ENCODE measurements at places on chromosomes 1 and 21. TPM values are rescaled to one million over a fixed set of nuclear protein-coding genes. Genes with fewer than 3 reads are reported as not detected.

The MTMR11 gene
- total RNA-seq: 18.4 TPM

The HCRTR1 gene
- total RNA-seq: not detected

The TCHHL1 gene
- total RNA-seq: not detected

The CATSPERE gene
- 1.5 TPM for total RNA-seq

The WNT3A gene
- not detected for total RNA-seq

The PRRC2C gene
- 116 TPM for total RNA-seq

The SPATA45 gene
- not detected for total RNA-seq

The GJB3 gene
- total RNA-seq: not detected

The OR14K1 gene
- total RNA-seq: not detected

The NBPF6 gene
- not detected for total RNA-seq

The CYP4A22 gene
- total RNA-seq: 0.32 TPM

The FAM151A gene
- total RNA-seq: not detected

The CCDC185 gene
- total RNA-seq: not detected

The TRIM17 gene
- total RNA-seq: 1.9 TPM

The SLAMF6 gene
- 0.62 TPM for total RNA-seq

The HAO2 gene
- total RNA-seq: not detected

The TGFB2 gene
- total RNA-seq: 10.0 TPM

The PALMD gene
- 22.6 TPM for total RNA-seq

The FNDC10 gene
- 1.2 TPM for total RNA-seq

The LIPI gene
- not detected for total RNA-seq

The ADGRL4 gene
- 34.1 TPM for total RNA-seq

The S100A7 gene
- total RNA-seq: not detected

The TBX19 gene
- 1.8 TPM for total RNA-seq

The PEF1 gene
- total RNA-seq: 55.5 TPM

The FAM72B gene
- 1.1 TPM for total RNA-seq

The CYYR1 gene
- total RNA-seq: 22.8 TPM

The SRP9 gene
- total RNA-seq: 207 TPM

The SLFNL1 gene
- 0.14 TPM for total RNA-seq

The PEAR1 gene
- total RNA-seq: 14.5 TPM

The NID1 gene
- total RNA-seq: 189 TPM

The S100A3 gene
- 8.3 TPM for total RNA-seq

The CFHR1 gene
- 0.76 TPM for total RNA-seq

The ACTL8 gene
- not detected for total RNA-seq

The ABCA4 gene
- total RNA-seq: 0.33 TPM

The SPRR4 gene
- not detected for total RNA-seq

The CSRP1 gene
- 1,426 TPM for total RNA-seq

The FALEC gene
- not detected for total RNA-seq

The RXRG gene
- 0.56 TPM for total RNA-seq

The IL12RB2 gene
- 2.8 TPM for total RNA-seq

The ATP6V1G3 gene
- total RNA-seq: not detected

The CACNA1S gene
- total RNA-seq: 0.14 TPM

The PCBP3 gene
- total RNA-seq: 7.4 TPM

The DNASE2B gene
- not detected for total RNA-seq

All from posterior vena cava (tissue), 2 donors.